ENCODE measurements at places on chromosomes 12 and 14.
A peak's percentile ranks its signal among the peaks of the same experiment; 100 is the strongest.

DNA sequence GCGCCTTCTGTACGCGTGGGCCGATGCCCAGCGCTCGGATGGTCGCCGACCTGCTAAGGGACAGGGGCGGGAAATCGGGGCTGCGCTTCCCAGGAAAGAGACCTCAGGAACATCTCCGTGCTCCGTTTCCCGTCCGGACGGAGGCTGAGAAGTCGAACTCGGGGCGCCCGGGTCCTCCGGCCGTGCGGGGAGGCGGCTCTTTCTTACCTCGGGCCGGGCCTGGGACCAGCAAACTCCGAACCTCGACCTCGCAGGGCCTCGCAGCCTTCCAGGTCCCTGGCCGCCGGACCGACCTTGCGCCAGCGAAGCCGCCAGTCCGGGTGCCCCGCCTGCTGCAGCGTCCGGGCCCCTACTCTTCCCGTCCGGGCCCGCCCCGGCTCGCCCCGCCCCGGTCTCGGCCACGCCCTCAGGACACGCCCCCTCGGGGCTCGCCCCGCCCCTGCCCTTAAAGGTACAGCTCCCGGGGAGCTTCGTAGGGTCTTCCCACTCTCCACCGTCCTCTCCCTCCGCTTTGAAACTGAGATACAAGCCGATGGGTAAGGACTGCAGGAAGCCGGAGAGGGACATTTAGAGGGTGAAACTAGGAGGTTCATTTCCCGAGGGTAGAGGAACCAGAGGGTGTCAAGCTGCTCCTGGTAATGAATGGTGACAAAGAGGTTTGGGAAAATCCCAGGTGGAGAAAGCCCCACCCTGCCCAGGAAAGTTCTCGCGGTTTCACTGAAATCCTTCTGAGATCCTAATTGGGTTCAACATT, at the start of gene SLC8B1:
SLC8B1 (minus strand) TSS at position 324 of the 754 bp plus-strand sequence. CDS start 2,231 bp downstream, outside the sequence.
- peak; percentile 89 for DNase-seq

- DNase-seq, result no peak
Observed at GRCh38 chr12:99232324-99232723, 415.2 kb upstream of the GARIN6 start.

- no peak for DNase-seq
Observed at GRCh38 chr14:94237983-94238382, 55.1 kb downstream of the SERPINA10 start.

GRCh38 chr12:96176575-96176974, 17.6 kb upstream of the ELK3 start:
- no peak for DNase-seq

DNA sequence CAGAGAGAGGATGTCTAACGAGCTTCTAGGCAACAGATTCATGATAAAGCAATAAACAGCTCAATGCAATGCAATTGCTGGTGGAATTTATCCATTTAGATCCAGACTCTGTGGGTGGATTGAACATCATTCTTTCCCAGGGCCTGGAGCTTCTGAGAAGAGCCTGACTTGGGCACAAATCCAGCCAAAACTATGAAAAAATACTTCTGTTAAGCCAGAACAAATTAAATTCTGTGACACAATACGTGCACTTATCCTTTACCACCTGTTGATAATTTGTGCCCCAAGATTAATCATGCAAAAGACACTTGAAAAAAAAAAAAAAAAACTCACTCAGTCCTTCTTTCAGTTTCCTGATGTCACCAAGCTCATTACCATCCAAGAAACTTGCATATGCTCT, 446.0 kb upstream of the DCN start:
- DNase-seq, result no peak
